ENCODE measurements at places on chromosomes 12 and 14. TPM values are rescaled to one million over a fixed set of nuclear protein-coding genes. Genes with fewer than 3 reads are reported as not detected.

DNA sequence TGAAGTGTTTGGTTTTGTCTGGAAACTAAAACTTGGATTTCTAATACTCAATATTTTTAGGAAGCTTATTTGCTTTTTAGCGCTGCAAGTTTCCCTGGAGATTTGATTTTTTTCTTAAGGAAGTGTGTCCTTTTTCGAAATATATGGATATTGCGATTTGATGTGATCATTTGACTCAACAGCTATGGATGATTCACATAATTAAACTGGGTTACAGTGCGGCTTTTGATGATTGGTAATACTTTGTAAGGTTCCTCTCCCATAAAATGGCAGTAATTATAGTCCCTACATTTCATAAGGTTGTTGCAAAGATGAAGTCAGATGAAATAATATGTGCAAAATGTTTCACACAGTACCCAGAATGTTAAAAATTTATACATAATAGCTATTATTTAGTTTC is 13.1 kb downstream of the LDHB start:
- DNase-seq: no peak

- DNase-seq: no peak
Measured at GRCh38 chr14:22764382-22764781, 2.1 kb upstream of the OXA1L start.

DNA sequence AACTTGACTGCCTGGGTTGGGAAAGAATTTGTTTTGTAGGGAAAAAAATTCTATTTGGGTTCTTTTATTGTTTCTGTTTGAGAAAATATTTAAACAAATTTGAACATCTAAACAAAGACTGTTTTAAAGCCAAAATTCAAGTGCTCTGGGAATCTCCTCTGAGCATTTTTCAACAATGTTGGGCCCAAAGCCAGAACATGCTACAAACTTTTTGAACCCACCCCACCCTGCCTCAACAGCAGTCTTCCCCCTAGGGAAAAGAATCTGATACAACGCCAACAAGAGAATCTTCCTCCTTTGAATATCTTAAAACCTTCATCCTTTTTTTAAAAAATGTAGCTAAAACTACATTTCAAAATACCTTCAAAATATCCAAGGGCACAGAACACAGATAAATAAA is 20.4 kb upstream of the NID2 start:
- peak; percentile 73 for DNase-seq

DNA sequence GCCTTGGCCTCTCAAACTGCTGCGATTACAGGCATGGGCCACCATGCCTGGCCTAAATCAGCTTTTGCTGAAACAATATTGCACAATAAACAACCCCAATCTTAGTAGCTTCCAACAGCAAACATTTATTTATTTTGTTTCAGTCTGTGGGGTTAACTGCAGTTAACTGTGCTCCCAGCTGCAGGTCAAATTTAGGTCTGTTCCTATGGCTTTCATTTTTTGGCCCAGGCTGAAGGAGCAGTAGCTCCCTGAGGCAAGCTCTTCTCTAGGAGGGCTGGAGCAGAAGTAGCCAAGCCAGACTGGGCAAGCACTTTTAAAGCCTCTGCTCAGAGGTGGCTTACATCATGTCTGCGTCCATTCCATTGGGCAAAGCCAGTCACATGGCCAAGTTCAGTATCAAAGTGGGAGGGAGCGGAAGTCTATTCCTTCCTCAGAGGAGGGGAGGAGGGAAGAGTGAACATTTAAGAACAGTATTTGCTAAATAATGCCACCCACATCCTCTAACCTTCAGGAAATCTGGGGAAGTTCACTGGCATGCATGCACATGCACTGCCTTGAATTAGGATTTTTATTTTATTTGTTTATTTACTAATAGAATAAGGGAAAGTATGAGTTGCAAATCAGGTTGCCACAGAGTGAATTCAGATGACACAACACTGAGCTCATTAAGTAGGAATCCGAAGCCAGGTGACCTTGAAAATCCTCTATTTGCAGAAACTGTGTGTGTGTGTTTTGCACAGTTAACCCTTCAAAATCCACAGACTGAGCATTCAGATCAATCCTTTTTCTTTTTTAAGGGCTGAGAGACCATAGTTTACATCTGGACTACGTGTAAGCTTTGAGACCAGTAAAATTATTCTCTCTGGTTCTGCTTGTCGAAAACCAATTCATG is 122.0 kb upstream of the SEL1L start:
- no peak for DNase-seq

DNA sequence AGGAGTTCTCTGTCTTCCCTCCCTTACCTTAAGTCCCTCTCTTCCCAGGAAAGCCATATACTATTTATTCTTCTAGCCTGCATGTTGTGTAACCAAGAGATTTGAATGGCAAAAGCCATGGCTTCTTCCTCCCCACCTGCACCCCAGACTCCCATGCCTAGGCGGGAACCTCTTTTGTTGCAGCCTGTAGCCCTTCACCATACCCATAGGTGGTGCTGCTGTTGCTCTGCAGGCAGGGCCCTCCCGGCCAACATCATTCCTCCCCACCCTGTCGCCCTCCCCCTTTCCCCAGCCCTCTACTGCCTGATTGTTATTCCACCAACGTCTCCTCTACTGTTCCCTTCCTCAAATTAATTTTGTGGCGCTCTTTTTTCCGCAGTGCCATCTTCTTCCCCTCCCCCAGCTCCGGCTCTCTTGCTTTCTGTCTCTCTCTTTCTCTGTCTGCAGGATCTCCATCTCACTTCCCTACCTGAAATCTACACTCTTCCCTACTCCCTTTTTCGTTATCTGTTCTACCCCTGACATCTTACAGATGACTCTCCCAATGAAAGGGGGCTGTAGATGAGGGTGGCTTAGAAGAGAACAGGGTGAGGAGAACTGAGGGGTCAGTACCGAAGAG is 13.8 kb downstream of the NGDN start:
- no peak for DNase-seq

DNA sequence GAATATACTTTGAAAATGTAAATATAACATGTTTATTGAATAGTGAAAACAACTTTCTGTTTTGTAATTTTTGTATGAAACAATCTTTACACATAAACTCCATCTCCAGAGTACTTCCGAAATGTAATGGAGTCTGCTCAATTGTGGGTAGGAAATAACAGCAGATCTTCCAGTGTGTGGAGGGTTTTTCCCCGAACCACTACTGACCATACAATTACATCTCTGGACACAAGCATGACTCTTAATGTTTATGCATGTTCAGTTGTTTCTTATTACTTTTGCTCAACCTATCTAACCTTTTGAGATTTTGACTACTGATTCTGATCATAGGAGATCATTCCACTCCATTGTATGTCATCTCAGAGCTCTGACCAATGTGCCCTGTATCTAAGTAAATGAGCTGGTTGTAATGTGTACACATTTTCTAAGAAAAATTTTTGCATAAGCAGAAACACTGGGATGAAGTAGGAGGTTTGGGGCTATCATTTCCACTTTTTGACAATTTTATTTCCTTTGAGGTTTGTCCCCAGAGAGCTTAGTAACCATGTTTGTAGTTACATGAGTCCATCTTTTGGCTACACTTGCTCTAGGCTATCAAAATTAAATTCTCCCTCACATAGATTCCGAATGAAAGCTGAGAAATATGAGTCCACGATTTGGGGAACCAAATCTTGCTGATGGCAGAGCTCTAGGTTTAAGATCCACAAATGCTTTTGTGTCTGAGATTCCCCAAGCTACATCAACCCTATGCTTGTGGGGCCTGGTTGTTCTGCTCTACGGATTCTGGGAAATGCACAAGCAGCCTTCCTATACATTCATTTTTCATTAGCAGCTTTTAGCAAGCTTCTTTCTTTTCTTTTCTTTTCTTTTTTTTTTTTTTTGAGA is 21.4 kb upstream of the CLEC4D start:
- no peak for DNase-seq

The FOXN4 gene
- 0.10 TPM for total RNA-seq

The ZNF385A gene
- total RNA-seq: 10.5 TPM

The FBRSL1 gene
- 5.0 TPM for total RNA-seq

The REC8 gene
- total RNA-seq: 3.6 TPM

All from skin of body (tissue), 3 donors.